ENCODE measurements at places on chromosomes 5 and 9.

DNA sequence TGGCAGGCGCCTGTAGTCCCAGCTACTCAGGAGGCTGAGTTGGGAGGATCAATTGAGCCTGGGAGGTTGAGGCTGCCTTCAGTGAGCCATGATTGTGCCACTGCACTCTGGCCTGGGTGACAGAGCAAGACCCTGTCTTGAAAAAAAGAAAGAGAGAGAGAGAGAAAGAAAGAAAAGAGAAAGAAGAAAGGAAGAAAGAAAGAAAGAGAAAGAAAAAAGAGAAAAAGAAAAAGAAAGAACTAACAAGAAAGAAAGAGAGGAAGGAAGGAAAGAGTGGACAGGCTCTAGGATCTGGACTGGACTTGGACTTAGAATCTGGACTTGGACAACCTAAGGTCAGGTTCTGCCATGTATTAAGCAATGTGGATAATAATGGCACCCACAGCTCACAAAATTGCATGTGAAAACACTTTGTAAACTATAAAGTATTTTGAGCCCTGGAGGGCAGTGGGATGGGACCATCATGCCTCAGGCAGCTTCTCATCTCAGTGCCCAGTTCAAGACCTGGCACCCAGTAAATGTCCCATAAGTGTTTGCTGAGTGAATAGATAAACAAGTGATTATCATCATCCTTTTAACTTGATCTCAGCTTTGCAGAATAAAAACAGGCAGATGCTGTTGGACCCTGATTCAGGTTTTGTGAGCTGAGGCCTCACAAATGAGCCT lies 12.8 kb upstream of the PHF19 start:
- DNase-seq: peak; percentile 32

GRCh38 chr9:522190-522589 lies 307.5 kb downstream of the DOCK8 start:
- DNase-seq: no peak

- DNase-seq: no peak
Observed at GRCh38 chr9:126743041-126743440, 61.8 kb upstream of the ZBTB43 start.

- DNase-seq: no peak
Observed at GRCh38 chr5:1051366-1051720, 42.7 kb downstream of the NKD2 start.

DNA sequence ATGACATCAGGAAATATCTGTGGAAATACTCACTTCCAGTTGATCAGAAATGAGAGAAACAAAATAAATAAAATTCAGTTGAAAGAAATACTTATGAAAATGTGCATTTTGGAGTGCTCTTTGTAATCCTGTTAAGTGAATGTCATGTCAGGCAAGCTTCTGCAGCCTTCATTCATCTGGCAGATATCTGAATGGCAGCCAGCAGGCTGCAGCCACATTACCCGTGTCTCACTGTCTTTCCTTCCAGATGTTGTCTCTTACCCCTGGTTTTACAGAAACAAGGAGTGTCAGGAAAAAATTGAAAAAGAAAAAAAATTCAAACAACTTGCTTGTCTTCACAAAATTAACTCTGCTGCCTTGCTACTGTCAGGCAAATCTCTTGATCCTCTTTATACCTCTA lies 445.0 kb upstream of the RIOK2 start:
- no peak for DNase-seq

DNA sequence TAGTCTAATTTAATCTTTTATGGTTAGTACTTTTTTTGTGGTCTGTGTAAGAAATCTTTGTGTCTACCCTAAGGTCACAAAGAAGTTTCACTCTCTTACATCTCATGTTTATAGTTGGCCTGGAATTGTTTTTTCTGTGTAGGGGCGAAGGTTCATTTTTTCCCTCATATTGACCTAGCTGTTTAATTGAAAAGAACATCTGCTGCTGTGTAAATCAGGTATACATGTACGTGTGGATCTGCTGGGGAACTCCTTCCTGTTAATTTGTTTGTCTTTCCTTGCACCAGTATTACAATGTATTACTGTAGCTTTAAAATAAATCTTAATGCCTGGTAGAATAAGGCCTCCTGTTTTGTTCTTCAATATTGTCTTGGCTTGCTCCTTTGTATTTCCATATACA lies 37.8 kb downstream of the EXOSC2 start:
- DNase-seq: peak; percentile 90

GRCh38 chr9:18478501-18479361 lies 4.8 kb downstream of the ADAMTSL1 start:
- DNase-seq: no peak

DNA sequence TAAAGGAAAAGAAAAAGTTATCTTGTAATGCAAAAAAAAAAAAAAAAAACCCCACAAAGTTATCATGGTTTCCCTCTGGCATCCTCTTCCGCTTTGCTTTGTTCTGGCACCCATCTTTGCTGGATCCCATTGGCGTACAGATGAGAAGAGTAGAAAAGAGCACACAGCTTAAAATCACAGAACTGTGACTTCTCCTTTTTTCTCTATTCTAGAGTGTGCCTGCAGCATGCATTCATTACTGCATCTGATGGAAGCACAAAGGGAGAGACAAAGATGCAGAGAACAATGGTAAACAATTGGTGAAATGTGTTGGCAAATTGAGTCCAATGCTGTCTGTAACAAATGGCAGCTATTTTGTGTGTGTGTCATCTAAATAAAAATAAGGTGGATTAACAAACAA lies 440.8 kb upstream of the PIK3R1 start:
- DNase-seq: no peak

GRCh38 chr9:131405858-131406537 lies 12.1 kb downstream of the PRRC2B start:
- DNase-seq: peak; percentile 36

GRCh38 chr9:16223074-16223871 lies 647.2 kb downstream of the BNC2 start:
- DNase-seq: no peak

GRCh38 chr9:138033950-138034349 lies 156.4 kb downstream of the CACNA1B start:
- no peak for DNase-seq

DNA sequence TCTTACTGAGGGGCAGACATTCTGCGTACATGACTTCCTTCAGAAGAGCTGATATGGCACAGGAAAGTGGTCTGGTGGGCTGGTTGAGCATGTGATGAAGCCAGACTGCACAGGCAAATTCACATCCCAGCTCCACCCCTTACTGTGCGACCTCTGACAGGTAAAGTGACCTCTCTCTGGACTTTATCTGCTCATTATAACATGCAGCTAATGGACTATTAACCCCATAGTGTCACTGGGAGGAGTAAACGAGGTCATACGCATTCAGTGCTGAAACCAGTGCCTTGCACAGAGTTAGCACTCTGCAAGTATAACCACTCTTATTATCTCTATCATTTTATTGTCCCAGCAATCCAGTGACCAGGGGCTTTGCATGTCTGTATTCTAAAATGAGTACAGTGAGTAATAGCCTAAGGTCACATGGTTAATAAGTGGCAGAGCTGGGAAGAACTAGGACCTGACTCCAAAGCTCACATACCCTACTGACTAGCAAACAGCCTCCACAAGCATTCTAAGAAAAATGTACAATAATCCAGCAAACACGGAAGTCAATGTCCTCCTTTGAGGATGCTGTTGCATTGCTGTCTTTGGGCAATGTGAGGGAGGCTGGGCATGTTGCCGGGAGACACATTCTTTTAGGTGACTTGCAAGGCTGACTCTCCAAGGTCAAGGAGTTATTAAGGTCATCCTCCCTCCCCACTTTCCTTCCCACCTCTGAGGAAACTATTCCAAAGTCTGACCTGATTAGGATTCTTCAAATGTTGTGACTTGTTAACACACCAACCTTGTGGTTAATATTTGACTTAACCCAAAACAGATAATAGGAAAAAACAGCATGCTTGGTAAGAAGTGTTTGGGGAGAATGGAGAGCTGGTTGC lies 19.0 kb downstream of the GLRX start:
- DNase-seq: no peak

DNA sequence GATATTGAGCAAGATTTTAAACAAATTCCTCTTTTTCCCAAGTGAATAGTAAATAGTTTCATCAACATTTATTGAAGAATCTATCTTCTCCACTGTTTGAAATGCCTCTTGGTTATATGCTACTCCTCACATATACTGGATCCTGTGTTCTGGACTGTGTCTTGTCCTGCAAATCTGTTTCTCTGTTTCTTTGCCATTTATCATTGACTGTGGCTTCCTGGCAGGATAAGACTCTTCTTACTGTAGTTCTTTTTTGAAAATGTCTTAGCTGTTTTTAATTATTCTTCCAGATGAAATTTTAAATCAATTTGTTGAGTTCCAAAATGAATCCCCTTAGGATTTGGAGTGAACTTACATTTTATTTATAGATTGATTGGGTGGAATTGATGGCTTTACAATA lies 27.8 kb downstream of the RALGPS1 start:
- DNase-seq: no peak

DNA sequence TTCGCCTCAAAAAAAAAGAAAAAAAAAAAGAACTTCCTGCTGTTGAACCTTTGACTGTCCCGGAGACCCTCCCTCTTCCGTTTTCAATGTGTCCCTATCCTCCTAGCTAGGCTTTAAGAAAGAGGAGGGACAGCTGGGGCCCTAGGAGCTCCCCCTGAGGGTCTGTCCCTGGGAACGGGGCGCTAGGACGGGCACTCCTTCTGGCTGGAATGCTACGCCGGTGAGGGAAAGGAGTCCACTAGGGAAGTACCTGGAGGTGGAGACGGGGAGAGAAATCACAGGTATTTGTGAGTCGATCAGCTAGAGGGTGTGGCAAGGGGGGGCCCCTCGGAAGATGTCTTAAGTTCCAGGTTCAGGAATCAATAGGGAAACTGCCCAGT lies 4.6 kb downstream of the SIT1 start:
- no peak for DNase-seq

GRCh38 chr5:97529354-97529985 lies 346.4 kb upstream of the RIOK2 start:
- DNase-seq: no peak

DNA sequence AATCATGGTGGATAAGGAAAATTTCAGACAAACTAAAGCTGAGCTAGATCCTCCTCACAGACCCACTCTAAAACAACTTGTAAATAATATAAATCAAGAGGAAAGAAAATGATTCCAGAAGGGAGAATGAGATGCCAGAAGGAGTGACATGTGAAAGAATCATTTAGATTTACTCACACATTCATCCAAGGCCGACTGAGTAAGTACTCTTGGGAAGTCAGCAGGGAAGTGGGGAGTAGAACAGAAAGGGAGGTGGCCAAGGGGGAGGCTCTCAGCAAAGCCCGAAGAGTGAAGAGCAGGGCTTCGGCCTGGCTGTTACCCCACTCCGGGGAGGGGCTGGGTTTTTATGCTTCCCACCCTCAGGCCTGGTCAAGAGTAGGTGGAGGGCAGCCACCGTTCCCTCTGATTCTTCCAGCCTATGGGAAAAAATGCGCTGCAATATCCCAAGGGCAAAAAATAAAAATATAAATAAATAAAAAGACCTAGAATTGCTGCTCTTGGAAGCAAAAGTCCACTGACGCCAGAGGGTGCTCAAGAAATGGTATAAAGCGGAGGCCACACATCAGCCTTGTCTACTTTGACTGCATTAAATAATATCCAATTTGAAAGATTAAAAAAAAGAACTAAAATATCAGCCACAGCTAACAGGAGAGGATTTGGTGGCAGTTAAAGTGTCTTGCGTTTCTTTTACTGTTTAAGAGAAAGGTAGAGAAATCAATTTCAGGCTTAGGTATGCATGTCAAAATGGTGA lies 110.2 kb upstream of the COL5A1 start:
- no peak for DNase-seq

- DNase-seq: no peak
Observed at GRCh38 chr5:165457859-165458481, 1952.6 kb downstream of the MAT2B start.

GRCh38 chr9:129107651-129108050 lies 2.9 kb downstream of the CRAT start:
- no peak for DNase-seq

DNA sequence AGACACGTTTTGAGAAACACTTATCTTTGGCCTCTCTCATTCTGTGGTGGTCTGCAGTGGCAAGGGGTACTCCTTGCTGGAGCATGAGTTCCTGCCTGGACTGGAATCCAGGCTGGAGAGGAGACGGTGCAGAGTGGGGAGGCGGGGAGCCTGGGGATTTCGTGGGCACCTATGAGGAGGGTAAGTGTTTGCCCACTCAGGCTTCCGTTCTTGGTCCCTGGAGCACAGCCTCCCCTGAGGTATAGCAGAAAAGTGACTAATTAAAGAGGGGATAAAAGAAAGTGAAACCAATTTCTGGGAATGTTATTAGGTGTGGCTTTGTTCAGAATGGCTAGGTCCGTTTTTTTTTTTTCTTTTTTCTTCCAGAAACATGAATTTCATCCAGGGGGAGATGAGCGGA lies 90.8 kb downstream of the ARHGAP26 start:
- no peak for DNase-seq

GRCh38 chr5:164487939-164488338 lies 982.5 kb downstream of the MAT2B start:
- DNase-seq: no peak

DNA sequence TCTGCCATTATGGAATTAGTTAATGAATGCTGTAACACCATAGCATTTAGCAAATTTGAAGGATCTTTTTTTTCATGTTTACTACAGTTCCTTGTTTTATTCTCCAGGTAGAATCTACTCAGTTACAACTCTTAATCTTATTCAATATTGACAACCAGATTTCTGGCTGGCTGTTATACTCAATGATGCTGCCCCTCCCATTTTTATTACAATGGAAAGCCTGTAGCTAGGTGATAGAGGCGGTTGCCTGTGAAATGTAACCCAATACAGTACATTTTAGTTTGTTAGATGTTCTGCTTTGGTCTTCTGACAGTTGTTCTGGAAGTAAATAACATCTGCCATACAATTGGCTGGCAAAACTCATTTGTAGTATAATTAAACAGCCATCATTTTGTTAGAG lies 294.2 kb downstream of the DMRTA1 start:
- no peak for DNase-seq

DNA sequence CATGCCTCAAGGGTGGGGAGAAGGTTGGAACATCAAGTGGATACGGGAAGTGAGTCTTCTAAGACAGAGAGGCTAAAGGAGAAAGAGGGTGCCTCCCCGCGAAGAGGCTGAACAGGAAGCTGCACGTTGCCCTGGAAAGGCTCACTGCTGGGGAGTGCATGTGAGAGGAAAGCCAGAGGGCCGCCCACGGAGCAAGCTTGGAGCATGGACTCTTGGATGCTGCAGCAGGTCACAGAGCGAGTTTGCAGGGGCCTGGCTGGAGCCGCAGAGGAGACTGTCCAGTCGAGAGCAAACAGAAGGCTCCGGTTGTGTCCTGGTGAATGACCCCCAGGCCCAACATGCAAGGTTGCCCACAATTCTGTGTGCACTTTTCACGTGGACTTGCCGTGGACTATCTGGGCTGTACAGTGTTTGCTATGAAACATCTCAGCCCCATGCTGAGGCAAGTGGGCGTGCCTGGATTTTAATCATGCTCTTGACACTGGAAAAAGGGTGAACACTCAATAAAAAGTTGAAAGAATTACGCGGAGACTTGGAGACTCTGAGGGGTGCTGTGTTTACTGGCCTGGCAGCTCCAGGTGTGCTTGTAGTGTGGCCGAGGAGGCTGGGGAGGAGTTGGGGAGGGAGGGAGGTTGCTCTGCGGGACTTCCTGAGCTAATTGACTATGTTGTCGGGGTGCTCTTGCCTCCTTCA lies 54.5 kb upstream of the GARNL3 start:
- DNase-seq: no peak
